ENCODE measurements at places on chromosomes 5 and 9.
A peak's percentile ranks its signal among the peaks of the same experiment; 100 is the strongest.

GRCh38 chr9:136029556-136029955, 65.5 kb downstream of the NACC2 start:
- DNase-seq, result no peak

DNA sequence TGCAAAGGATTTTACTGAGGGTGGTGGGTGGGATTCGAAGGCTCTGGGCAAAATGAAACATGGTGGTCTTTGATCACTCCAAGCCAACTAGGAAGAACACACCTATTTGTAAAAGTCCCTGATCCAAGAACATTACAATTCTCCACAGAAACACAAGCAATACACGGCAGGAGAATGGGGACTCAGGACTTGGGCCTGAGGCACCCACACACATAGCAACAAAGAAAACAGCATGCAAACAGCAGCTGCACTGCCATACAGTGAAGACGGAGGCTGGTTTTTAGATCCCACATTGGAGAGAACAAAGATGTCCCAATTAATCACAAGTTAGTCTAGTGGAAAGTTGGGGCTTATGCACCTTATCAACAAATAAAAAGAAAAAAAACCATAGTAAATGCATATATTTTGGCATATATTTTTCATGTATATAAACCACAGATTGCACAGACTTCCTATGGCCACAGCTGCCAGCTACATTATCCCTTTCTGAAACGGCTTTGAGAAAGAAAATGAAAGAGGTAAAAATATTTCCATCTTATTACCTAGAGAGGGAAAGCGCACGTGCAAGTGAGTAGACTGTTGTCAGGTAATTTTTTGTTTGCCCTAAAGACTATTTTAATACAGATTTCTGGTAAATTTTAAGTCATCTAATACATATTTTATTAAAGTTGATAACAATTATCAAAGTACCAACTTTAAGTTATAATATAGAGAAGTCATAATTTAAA, 410.9 kb downstream of the BNC2 start:
- DNase-seq, result no peak

DNA sequence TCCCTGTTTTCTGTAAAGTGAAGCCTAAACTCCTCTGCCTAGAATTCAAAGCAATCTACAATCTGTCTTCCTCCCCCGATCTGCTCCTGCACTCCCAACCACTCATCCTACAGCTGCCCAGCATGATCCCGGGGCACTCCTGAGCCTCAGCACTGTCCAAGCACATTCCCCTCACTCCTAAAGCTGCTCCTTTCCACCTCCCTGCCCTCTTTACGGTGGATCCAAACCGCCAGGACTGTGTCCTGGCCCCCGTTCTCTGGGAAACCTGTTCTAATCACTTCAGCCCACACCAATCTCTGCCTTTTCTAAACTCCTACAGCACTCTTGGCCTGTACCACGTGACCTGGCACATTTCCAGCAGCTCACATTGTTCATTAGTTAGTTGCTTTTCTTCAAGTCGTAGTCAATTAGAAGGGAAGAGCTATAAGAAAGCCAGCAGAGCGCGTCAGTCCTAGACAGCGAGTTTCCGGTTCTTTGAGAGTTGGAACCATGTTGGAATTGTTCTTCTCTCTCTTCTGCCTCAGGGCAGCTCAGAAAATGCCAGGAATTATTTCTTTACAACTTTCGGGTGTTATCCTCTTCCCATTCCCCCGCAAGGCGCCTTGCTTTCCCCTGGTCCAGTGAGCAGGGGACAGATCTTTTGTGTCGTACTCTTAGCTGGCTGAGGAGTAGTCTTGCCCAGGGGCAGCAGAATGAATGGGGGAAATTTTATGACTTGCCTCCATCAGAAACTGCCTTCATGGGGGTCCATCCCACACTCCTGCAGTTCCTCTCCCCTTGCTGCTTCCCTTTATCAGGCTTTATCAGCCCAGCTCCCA, 60.7 kb downstream of the NRG2 start:
- no peak for DNase-seq

DNA sequence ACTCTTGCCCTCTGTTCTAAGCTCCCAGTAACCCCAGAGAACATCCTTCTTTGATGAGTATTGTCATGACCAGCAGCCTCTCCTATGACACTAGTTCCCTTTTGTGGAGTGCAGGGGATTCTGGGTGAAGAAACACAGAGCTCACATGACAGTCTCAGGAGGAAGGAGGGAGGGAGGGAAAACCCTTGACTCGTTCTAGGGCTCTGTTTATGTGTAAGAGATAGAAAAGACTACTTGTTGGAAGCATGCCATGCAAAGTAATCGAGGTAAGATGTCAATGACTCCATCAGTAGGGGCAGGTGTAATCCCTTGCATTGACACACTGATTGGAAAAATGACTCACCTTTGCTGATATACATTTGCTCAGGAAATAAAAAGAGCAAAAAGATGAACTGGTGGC, 190.2 kb upstream of the ELL2 start:
- no peak for DNase-seq

GRCh38 chr9:26551971-26552370, 340.6 kb downstream of the CAAP1 start:
- DNase-seq, result no peak

GRCh38 chr5:7650755-7651154, 200.2 kb downstream of the CFAP90 start:
- DNase-seq, result no peak

GRCh38 chr5:160649304-160649703, 202.7 kb downstream of the ATP10B start:
- no peak for DNase-seq

DNA sequence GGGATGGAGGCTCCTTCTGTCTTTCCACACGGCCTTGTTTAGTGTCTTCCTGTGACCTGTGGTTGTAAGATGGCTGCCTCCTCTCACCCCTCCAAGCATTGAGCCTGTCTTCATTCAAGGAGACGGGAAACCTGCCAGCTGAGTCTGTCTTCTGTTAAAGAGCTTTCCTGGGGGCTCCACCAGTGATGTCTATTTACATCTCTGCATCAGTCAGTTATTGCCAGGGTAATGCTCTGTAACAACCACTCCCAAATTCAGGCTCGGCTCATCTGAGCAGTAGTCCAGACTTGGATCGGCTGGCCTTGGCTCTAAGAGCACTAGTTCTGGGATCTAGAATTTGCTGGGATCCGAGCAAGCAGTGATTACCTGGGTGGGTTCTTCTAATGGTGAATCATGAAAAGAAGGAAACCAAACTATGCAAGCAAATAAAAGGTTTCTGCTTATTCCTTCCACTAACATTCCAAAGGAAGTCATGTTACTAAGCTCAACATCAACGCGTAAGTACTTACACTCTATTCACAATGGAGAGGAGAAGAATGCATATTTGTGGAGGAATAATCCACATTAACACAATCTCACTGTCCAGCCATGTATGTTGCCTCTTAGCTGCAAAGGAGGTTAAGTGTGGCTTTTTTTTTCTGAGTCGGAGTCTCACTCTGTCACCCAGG, 61.7 kb downstream of the GALNT12 start:
- no peak for DNase-seq

- DNase-seq, result peak; percentile 86
Measured at GRCh38 chr9:129486756-129487657, 133.9 kb downstream of the C9orf50 start.

DNA sequence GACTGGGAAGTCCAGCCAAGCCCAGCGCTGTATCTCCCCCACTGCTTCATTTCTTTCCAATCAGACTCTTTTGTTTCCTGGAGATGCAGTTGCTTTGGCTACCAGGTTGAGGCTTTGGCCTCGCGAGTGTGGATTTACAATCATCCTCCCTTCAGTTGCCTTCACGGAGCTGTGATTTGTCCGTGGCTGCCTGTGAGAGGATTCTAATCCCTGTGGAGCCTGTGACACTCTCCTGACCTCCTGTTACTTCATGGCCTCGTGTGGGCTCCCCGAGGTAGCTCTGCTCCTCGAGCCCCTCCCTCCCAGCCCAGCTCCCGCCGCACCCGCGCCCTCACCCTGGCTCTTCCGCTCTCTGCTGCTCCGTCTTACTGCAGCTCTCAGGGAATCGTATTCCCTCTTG, 107.2 kb upstream of the STC2 start:
- DNase-seq, result no peak

DNA sequence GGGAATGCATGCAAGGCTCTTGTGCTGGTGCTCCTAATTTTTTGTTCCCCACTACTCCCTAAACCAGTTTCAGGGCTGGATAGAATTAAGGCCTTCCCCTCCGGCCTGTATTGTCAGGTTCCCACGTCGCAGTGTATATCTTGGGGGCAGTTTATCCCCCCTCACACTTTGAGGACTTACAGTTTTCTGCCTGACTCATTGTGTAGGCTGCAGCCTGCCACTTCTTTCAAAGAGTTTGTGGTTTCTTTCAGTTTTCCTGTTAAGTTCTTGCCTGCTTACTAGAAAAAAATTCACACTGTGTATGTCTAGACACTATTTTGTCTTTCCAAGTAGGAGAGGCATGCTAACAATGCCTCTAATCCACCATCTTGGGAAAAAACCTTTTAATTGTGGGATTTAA, 28.4 kb upstream of the BTNL3 start:
- no peak for DNase-seq

DNA sequence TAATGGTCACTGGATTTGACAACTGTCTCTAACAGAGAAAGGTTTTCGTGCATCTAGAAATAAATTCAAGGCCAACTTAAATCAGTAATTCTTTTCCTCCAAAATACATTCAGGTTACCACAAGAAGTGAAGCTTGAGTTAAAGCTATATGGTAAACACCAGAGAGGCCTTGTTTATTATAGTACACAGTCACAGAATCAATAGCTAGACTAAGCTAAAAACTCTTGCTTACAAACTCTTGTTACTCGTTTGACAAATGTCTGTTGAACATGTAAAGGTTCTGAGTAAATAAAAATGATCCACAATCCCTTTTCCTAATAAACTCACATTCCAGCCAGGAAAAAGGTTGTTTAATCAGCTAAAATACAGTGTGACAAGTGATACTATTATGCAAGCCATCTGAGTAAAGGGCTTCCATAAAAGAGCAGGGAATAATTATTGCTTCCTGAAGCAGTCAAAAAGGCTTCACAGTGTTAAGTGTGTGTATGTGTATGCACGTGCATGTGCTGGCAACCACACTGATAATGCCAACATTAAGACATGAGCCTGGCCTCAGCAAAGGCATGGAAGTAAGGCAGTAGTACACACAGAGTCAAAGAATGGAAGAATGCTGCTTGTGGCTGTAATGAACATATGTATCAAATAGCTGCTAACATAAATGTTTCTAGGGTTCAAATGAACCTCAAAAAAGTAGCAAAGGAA, 12.8 kb downstream of the PTAR1 start:
- DNase-seq, result no peak

DNA sequence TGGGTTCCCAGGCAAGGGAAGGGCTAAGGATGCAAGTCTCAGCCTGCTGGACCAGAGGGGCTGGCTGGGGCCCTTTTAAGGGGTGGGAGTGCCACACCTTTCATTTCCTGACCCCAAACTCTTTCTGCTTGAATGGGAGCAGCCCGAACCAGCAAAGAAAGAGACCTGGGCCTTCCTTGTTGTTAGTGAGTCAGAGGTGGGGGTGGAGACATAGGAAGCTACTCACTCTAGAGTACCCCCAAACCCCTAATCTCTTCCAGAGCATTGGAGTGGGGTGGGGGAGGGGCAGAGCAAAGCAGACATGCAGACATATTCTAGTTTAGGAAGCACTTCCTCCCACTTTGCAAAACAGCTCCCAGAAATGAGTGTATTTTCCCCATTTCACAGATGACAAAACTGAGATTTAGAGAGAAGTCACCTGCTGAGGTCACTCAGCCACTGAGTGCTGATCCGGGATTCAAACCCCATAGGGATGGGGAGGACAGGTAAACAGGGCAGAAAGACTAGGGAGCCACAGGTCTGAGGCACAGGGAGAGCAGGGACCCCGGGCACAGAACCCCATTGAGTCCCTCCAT, 6.0 kb upstream of the AQP3 start:
- DNase-seq, result no peak

GRCh38 chr5:68343421-68343826, 127.9 kb downstream of the PIK3R1 start:
- DNase-seq, result no peak

DNA sequence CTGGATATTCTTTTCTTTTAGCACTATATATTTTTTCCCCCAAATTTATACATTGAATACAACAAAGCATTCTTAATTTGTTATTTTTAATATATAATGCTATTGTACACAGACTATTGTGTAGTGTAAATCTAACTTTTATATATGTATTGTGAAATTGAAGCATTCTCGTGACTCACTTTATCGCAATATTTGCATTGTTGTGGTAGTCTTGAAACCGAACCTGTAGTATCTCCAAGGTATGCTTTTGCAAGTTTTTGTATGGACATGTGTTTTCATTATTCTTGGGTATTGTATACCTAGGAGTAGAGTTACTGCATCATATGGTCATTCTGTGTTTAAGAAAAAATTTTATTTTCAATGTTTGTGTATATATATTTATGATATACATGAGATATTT, 49.6 kb downstream of the NSD1 start:
- no peak for DNase-seq

Measured in right lobe of liver (tissue), 6 donors.